ENCODE measurements at places on chromosomes 3 and 15.

- no peak for DNase-seq
Measured at GRCh38 chr3:64343689-64344430, 118.6 kb upstream of the PRICKLE2 start.

DNA sequence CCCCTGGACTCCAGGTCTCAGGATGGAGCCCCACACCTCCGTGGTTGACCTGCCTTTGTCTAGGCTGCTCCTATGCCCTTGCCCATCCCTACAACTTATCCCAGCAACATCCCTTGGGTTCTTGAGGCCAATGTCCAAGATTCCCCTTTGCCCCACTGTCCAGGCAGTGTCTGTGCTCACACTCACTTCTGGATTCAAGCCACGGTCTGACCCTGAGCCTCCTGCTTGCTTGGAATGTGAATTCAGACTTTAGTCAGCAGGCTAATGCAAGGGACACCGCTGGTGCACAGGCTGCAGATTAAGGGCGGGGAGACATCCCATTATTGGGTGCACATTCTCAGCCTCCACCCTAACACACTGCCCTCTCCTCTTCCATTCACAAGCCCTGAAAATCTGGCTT is 154.1 kb downstream of the WNT5A start:
- DNase-seq, result no peak

DNA sequence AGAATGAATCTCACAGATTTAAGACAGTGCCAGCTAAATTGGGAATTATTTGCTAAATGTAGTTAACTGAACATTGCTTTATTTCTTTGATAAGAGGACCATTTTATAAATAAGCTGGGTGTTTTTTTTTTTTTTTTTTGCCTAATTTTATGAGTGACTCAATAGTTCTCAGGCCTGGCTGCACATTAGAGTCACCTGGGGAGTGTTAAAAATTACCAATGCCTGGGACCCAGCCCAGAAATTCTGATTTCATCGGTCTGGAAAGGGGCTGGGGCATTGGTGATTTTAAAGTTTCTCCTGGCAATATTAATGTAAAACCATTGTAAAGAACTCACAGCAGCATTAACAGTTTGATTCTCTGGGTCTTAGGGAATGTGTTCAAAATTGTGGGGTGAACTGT is 51.2 kb upstream of the PHLDB2 start:
- DNase-seq, result no peak

DNA sequence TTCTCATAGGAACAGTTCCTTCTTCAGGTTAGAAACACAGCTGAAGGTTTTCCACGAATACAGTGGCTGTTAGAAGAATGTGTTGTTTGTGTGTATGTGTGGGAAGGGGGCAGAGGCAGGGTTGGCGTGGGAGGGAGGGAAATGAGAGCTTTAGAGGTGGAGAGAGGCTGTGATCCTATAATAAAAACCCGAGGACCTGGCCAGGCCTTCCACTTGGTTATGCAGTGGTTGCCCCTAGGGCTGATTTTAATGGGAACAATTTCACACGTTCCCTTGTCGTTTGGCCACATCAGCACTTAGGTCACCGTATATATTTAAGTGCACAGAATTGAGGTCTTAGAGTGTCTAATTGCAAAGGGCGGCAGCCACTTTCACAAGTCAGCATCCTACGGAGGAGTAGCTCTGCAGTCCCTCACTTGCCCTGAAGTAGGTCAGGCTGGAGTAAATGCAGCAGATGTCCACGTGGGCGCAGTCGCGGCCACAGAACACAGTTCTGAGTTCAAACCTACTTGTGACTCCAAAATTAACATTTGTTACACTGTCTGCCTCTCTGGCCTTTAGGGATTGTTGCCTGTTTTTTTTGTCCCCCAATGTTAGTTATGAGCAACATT is 85.6 kb downstream of the PDCD6IP start:
- DNase-seq, result no peak

- no peak for DNase-seq
Measured at GRCh38 chr15:54097019-54097418, 118.8 kb downstream of the UNC13C start.

- DNase-seq, result no peak
Measured at GRCh38 chr15:45377609-45378148, 665 bp downstream of the GATM start.

DNA sequence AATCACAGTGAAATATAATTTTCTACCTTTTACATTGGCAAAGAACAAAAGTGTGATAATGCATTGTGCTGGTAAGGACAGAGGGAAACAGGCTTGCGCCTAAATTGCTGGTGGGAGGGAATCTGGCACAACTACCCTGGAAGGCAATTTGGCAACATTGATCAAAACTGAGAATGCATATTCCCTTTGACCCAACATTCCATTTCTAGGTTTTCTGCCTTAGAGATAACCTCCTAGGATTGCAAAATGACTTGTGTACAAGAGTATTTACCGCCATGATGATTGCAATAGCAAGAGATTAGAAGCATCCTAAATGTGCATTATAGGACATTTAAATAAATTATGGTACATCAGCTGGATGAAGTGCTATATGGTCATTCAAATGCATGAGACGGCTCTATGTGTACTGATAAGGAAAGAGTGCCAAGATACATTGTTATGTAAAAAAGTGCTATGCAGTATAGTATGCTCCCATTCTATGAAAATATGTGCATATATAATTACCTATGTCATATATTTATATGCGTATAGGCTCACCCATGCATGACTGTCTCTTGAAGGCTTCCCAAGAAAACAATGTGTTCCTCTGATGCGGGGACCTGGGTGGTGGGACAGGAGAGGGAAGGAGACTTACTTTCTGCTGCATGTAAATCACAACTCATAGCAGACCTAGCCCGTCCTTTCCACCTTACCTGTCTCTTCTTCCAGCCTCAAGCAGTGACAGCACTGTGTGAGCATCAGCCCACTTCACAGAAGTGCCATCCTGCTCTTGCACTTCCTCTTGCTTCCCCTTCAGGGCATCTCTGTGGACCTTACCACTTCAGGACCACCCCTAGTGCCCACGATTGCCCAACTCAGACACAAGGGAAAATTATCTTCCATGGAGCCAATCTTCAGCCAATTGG is 249.9 kb upstream of the TLE3 start:
- DNase-seq, result no peak

GRCh38 chr3:103389356-103389755 is 954.5 kb downstream of the ZPLD1 start:
- DNase-seq, result no peak

DNA sequence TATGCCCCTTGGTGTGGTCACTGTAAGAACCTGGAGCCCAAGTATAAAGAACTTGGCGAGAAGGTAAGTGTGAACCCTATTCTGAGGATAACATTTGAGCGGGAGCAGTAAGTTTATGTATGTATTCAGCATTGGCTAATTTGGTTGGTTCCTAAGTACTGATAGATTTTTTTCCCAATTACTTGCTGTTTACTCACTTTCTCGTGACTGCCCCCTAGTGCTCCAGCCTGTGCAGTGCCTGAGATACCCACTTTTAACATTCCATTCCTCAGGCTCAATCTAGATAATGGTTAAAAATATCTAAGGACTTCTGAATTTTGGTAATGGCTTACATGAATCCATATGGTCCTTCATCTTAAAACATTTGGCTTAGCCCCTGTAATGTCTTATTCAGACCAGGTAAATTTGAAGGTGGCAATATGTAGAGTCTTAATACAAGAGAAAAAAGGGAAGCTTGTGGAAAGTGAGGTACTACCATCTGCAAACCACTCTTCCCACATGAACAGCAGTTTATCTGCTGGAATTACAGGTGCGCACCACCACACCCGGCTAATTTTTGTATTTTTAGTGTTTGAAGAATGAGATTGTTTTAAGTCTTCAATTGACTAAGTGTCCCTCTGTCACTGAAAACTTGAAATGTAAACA is 7.1 kb downstream of the ELL3 start:
- DNase-seq, result no peak

DNA sequence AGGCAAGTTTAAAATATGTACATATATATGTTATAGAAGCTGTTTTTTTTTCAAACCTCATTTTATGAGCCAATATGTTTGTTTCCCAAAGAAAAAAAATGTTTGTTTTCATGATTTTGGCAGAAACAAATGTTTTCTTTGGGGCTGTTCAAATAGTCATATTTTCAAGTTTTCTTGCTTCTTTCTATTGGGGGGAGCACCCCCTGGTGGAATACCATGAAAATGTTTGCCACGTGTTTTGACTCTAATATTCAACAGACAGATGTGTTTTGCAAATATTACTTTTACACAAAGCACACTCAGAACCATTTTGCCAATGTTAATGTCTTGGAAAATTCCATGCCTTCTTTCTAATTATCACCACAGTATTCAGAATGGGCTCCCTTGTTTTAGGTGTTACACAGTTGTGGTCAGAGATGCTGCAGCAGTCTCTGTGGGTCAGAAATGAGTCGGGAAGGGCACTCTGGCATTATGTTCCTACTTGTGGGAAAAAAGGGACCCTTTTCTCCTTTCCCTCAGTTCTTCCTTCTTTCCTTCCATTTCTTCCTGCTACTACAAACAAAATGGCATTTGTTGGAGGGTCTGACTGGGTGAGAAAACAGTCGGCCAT is 817.0 kb downstream of the TUSC7 start:
- DNase-seq, result no peak

DNA sequence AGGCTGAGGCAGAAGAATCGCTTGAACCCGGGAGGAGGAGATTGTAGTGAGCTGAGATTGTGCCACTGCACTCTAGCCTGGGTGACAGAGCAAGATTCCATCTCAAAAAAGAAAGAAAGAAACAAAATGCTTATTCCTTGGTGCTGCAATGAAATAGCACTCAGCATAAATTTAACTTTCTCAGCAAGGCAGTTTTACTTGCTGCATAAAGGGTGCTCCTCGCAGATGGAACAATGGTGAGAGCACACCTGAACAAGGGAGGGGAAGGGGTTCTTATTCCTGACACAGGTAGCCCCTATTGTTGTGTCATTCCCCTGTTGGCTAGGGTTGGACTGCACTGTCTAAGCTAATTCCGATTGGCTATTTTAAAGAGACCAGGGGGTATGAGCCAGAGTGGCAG is 17.1 kb downstream of the PAK2 start:
- DNase-seq, result no peak

GRCh38 chr15:51266656-51267050 is 71.7 kb downstream of the CYP19A1 start:
- no peak for DNase-seq

- DNase-seq, result no peak
Measured at GRCh38 chr3:13584427-13584891, 35.5 kb downstream of the FBLN2 start.

- DNase-seq, result no peak
Measured at GRCh38 chr3:48429960-48430707, at the start of gene PLXNB1. Gene PLXNB1 (minus strand): TSS chr3:48430086. CDS start chr3:48424611, 5,475 bp downstream.

- DNase-seq, result no peak
Measured at GRCh38 chr3:71707595-71707994, 17.6 kb downstream of the EIF4E3 start.

GRCh38 chr3:114624047-114624445 is 330.2 kb downstream of the TIGIT start:
- no peak for DNase-seq

- DNase-seq, result no peak
Measured at GRCh38 chr3:122247825-122248185, 64.3 kb downstream of the CASR start.

DNA sequence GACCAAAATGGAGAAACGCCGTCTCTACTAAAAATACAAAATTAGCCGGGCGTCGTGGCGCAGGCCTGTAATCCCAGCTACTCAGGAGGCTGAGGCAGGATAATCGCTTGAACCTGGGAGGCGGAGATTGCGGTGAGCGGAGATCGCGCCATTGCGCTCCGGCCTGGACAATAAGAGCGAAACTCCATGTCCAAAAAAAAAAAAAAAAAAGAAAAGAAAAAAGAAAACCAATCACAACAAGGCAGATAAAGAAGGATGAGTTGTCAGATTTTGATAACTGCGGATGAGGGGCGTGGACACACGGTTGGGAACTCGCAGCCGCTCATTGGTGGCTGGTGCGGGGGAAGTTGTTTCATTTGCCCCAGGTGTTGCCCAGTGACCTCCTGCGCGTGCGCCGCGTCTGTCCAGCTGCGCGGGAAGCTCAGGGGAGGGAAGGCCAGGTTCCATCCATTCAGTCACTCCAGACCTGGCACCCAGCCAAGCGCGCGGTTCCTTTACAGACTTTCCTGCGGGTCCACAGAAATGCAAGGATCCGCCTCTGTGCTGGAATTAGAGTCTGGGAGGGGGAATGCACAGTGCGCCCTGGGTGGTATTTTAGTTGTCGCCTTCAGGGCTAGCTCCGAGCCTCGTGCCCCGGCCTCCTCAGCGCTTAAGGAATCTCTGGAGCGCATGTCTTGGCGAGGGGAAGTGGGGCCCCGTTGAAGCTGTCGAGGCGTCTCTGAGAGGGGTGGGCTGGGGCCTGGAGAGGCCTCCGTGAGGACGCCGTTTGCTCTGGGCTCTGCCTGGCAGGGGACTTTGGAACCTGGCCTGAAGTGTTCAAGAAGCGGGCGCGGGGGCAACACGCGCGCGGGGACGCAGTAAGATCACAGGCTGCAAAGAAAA is 708 bp upstream of the GCHFR start:
- DNase-seq, result no peak

- no peak for DNase-seq
Measured at GRCh38 chr3:142021127-142021526, 128.2 kb downstream of the TFDP2 start.

DNA sequence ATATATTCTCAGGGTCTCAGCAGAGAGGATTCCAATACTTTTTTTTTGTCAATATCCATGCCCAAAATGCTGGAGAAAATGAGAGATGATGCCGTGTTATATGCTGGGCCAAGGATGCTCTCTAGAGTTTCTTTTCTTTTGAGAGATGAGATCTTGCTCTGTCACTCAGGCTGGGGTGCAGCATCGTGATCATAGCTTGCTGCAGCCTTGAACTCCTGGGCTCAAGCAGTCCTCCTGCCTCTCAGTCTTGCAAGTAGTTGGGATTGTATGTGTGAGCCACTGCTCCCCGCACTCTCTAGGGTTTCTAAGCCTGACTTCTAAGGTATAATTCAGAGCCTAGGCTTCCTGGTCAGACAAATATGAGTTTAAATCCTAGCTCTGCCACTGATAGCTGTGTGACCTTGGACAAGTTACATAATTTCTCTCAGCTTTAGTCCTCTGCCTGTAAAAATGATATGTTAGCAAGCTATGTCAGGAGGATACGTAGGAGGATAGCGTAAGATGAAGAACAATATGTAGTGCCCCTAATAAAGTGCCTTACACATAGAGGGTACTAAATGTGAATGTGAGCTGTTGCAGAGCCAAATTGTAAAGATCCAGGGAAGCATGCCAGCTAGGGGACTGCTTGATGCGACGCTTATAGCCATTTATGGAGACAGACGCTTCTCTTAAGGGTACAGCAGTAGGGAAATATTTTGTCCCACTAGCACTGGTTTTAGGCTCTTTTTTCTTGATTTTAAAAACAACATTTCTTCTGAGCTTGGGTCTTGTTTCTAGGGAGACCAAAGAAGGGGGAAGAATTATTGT is 7.4 kb downstream of the STARD9 start:
- no peak for DNase-seq

DNA sequence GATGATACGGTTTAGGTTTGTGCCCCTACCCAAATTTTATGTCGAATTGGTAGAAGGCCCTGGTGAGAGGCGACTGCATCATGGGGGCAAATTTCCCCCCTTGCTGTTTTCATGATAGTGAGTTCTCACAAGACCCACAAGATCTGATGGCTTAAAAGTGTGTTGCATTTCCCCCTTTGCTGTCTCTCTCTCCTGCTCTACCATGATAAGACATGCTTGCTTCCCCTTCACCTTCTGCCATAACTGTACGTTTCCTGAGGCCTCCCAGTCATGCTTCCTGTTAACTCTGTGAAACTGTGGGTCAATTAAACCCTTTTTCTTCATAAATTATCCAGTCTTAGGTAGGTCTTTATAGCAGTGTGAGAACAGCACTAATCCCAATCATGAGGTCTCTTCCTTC is 381.2 kb downstream of the RSL24D1 start:
- DNase-seq, result no peak
